ENCODE measurements at places on chromosomes 7 and 10.

DNA sequence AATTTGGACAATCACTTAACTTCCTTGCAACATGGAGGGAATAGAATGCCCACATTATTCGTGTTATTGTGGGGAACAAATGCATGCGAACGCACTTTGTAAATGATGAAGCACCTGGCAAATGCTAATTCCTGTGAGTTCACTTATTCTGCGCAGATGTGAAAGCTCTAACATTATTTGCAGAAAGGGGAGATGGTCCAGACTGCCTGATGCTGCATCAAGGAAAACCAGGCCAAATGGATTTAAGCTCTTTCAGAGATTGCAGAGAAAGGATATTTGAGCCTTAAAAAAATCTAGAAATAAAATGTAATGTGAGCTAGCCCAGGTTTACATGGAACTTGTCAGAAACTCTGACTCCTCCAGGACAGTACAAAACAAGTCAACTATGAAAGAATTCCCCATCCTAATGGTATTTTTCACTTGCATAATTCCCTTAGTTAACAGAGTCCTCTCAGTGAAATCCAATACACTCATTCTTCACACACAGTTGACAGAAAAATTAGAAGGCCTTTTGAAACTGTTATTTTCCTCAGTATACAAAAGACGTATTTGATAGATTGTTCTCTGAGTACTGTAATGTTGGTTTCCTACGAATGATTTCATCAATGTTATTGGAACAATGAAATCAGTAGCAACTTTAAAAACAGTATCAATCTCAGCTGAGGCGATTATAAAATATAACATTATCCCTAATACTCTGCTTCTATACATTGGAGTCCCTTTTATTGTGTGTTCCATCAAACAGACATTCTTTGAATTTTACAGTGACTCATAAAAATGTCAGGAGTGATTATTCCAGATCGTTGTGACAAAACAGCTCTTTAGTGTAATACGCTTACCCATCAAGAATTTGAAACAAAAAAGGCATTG, 136.3 kb upstream of the ANK3 start:
- DNase-seq: no peak

GRCh38 chr10:26222563-26222962, 6.0 kb downstream of the GAD2 start:
- no peak for DNase-seq

GRCh38 chr10:99303899-99304861, 25.0 kb upstream of the CNNM1 start:
- no peak for DNase-seq

- no peak for DNase-seq
These were observed 132.7 kb upstream of the YAE1 start for GRCh38 chr7:39433550-39433949.

DNA sequence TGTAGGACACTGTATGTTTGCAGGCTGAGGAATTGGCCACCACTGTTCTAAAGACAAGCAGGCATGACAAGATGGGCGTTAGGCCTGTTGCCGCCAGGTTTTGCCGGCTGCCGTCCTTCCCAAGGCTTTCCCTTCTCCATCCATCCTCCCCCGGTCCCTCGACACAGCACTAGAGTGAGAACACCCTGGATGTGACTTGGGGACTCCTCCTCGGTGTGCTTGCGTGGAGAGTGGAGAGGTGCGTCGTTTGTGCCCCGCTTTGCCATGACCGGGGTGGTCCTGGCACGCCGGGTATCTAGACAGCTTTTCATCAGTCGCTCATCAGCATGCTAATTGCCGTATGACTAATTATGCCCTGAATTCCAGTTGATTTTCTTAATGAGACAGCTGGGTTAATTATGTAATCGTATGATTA, 206.6 kb upstream of the SH2B2 start:
- no peak for DNase-seq

GRCh38 chr10:124238367-124238766, 145.0 kb upstream of the CHST15 start:
- no peak for DNase-seq

- no peak for DNase-seq
These were observed 5.1 kb downstream of the PTTG1IP2 start for GRCh38 chr7:90474284-90475210.

- no peak for DNase-seq
These were observed 49.9 kb upstream of the CAMK2B start for GRCh38 chr7:44375236-44375699.

DNA sequence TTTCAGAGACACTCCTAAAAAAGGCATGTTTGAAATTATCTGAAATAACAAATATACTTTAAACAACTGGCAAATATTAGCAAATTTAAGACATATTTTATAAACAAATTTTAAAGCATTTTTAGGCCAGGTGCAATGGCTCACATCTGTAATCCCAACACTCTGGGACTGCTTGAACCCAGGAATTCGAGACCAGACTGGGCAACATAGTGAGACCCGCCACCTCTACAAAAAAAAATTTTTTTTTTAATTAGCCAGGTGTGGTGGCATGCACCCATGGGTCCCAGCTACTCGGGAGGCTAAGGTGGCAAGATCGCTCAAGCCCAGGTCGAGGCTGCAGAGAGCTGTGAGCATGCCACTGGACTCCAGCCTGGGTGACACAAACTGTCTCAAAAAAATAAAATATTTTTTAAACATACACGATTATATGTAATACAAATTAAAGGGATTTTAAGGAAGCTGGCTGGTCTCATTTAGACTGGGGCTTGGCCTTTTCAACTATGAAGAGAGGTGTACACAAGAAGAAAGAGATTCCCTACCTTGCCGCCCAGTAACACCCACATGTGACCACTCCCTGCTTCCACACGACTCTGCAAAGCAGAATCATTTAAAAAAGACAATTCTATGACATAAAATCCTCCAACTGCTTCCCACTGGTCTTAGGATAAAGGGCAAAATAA, 7.5 kb downstream of the LARP4B start:
- DNase-seq: no peak

DNA sequence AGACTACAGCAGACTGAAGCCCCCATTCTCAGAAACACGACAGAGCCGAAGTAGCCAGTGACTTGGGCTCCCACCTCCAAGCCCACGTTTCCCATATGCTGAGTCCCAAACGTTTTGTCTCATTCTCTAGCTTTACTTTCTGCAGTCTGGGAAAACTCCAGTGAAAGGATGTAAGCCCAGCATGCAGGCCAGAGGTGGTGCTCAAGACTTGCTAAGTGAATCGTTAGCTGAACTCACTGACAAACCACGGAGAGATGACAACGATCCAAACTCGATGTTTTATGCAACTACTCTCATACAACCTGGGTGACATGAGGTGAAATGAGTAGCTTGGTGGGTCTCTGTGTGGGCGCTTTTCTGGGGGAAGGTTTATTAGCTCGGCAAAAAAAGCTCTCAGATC, 731.8 kb downstream of the SUGCT start:
- no peak for DNase-seq

DNA sequence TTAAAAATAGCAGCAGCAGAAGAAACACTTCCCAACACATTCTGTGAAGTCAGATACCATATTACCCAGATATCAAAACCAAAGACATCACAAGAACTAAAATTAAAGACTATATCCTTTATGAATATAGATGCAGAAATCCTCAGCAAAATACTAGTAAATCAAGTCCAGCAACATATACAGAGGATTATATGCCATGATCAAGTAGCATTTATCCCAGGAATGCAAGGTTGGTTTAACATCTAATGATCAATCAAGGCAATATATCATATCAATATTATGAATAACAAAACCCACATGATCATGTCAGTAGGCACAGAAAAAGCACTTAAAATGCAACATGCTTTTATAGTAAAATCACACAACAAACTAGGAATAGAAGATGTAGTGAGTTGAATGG, 88.1 kb downstream of the RPS24 start:
- DNase-seq: no peak

DNA sequence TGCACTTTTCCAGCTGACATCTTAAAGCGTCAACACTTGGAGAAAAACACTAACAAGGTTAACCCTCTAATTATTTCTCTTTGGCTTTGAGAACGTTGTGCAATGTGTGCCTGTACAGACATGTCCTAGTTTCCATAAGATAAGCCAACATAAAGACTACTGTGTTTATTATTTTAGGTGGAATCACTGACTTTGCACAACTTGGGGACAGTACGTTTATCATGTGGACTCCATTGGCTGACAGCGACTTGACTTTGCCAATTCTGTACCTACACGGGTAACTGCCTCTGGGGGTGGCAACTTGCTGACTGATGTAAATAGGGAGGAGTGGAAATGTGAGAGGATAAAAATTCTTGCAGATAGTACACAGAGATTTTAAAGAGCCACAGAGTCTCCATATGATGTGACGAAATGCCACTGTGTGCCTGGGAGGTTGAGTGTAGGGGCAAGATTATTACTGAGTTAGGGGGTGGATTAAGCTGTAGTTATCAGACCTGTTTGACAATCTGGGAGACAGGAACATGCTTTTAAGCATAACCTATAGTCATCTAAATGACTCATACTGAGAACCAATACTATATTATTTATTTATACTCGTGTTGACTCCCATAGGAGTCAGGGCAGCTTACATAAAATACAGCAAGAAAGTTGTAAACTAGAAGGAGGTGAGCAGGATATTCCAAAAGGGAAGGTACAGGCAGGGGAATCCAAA, 21.0 kb downstream of the SLC13A4 start:
- DNase-seq: no peak

DNA sequence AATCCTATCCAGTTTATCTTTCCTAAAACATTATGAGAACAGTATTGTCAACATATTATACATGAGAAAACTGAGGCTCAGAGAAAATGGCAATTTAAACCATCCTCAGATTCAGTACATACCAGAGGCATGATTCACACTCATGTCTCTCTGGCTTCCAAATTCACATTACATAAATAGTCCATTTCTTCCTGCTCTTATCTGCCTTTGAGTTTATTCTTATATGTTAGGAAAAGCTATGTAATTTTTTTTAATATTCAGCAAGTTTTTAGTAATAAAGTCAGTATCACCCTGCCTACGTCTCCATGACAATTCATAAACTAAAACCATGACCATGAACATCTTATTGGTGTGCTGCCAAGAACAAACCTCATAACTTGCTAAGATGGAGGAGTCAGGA, 1260.2 kb upstream of the SORCS1 start:
- no peak for DNase-seq

DNA sequence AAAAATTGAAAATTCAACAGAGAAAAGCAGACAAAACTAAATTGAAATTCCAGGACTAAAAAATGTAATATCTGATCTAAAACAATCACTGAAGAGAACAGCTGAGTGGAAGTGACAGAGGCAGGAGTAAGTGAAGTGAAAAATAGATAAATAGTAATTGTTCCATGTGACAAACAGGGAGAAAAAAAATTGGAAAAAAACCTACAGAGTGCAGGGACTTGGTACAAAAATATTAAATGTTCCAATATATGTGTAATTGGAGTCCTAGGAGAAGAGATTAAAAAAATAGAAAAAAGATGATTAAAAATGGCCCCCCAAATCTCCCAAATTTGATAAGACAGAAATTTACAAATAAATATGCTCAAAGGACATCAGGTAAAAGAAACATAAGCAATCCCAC, 63.4 kb upstream of the NAMPT start:
- no peak for DNase-seq

DNA sequence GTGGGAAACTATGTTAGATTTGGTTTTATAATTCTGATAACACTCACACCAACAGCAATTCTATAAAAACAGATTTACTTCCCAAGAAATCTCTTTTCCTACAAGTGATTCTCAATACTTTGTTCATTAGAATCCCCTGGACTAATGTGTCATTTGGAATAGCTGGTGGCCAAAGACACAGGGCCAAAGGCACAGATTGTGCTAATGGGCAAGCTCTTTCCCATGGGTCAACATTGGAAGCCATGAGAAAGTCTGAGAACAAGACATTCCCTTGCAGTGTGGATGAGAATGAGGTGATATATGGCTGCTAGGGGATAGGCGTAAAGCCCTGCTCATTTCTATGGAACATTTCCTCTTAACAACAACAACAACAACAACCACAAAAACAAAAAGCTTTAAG, 153.8 kb downstream of the AMPH start:
- DNase-seq: no peak

- DNase-seq: no peak
These were observed 103.7 kb downstream of the MACC1 start for GRCh38 chr7:20113427-20114027.

DNA sequence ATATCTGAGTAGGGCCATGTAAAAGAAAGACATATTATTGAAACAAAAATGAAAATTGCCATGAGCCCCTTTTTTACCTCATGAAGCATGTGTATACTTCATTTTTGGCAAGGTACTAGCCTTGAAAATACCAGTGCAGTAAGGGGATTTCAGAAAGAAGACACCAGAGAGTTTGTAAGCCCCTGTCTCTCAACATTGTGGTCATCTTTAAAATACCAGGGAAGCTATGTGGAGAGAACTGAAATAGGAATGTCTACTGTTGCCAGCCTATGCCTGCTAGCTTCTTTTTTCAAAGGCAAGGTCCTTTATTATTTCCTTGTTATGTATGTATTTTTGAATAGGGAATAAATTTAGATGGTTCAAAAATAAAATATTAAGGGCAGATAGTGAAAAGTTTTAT, 57.8 kb downstream of the CASD1 start:
- no peak for DNase-seq

DNA sequence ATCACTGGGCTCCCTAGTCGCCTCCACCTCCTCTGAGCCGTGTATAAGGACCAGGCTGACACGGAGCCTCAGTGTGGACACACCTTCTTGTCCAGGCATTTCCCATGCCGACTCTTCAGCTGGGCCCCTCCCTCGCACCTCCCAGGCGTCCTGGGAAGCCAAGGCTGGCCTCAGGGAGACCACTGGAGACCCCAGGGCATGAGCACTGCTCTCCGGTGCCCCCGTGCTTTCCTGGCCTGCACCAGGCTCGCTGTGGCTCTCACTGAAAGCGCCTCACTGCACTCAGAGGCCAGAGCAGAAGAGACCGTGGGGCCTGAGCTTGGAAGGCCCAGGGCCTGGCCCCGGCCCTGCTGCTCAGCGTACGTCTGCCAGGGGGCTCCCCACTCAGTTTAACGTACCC, 31.4 kb downstream of the LRRC27 start:
- DNase-seq: no peak

- DNase-seq: no peak
These were observed 61.9 kb upstream of the ADO start for GRCh38 chr10:62742536-62743061.

DNA sequence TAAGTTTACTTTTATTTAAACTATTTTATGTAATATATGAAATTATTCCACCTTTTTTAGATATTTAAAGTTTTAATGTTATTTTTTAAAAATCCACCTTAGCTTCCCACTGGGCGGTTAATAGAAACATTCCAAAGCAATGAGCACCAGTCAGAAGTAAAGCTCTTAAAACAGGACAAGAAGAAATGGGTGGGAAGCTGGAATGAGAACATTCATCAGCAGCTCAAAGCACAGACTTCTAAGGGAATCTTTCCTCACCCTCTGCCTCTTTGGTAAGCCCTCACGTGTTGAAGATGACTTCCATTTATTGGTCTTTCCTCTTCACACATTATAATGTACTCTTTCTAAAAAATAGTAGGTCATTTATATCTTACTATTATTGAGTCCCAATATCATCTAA, 3.1 kb downstream of the AGMO start:
- no peak for DNase-seq

GRCh38 chr10:6473901-6474370, 106.1 kb downstream of the PRKCQ start:
- no peak for DNase-seq

- no peak for DNase-seq
These were observed 41.4 kb downstream of the MRC1 start for GRCh38 chr10:17850501-17850900.

Data from GM12892 (cell line).